ENCODE measurements at places on chromosomes 2 and 18.

DNA sequence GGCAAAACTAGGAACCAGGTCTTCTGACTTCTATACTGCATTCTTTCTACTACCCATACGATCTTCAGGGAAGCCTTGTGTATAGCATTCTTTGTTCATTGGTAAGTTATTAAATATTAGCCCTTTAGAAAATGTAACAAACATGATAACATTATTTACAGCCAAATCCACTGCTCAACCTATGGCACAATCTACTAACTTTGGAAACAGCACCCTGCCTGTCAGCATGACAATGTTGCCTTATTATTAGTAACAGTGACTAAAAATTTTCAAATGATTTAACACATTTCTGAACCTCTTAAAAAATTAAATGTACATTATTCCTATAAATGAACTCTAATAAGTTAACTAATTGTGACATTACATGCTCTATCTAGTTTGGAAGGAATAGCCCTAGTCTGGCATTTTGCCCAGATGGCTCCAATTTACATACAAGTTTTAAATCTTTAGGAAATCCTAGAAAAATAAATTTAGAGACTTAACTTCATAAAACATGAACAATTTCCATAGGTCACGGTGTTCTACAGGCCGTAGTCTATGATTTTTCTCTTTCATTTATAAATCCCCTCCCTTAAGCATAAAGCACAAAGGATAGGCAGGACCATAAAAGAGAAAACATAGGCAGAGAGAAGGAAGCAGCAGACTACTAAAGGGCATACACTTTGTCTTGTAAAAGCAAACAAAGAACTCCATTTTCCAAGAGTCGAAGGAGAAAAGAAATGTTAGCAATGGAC lies 33.7 kb downstream of the YES1 start:
- no peak for DNase-seq

DNA sequence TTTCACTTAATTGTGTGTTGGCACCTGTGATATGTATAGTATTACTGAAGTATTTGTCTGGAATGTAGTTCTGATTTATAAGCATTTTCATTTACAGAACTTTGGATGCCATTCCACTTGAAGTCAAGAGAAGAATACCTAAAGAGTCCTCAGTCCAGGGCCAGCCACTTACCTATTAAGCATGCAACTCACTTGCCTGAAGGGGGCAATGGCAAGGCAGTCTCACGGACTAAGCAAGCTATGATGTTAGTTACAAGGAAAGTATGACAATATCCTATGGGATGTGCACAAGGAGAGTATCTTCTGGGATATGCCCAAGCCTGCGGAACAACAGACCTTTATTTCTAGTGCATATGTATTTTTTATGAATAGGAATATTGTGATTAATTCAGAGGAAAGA lies 369.4 kb upstream of the GCFC2 start:
- DNase-seq, result no peak

GRCh38 chr2:233034091-233034882 lies 1.8 kb downstream of the NEU2 start:
- DNase-seq, result no peak

GRCh38 chr18:79576686-79577351 lies 102.8 kb upstream of the CTDP1 start:
- peak; percentile 69 for DNase-seq

DNA sequence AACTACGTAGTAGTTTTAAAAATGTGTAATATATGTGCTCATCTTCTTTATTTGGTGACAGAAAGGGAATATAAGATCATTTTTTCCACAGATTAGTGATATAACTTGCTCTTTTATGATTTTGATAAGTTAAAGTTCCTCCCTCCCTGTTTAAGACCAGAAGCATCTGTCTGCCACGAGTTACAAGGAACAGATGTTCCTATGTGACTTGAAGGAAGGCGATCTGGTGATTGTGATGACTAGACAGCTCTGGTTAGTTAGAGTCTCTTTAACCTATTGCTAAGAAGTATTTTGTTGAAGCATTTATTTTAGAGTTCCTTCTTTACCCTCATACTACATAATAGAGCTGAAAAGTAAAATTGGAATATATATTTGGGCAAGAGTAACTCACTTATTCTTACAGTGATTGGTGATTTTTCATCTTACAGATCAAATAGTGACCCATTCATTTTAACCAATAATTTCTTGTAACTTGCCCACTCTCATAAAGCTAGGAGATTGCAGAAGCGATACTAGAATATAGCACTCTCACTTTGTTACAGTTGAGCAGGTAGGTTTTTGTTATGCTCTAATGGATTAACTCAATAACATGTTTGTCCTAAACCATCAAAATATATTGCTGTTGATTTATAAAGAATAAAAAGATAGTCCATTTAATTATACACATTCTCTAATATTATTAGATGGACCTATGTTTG lies 218.7 kb downstream of the SLC4A10 start:
- DNase-seq, result no peak

DNA sequence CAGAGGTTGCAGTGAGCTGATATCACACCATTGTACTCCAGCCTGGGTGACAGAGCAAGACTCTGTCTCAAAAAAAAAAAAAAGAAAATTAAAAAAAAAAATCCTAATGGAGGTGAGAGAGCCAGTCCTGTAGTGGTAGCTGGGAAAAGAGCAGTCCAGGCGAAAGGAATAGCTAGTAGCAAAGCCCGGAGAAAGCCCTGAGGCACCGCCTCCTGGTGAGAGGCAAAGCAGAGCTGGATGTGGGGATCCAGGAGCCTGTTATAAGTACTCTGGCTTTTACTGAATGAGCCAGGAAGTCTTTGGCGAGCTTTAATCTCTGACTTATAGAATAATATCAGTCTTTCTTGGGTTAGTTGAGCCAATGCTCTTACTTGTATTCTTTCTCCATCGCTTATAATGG lies 6.6 kb upstream of the KLHL23 start:
- DNase-seq, result no peak

DNA sequence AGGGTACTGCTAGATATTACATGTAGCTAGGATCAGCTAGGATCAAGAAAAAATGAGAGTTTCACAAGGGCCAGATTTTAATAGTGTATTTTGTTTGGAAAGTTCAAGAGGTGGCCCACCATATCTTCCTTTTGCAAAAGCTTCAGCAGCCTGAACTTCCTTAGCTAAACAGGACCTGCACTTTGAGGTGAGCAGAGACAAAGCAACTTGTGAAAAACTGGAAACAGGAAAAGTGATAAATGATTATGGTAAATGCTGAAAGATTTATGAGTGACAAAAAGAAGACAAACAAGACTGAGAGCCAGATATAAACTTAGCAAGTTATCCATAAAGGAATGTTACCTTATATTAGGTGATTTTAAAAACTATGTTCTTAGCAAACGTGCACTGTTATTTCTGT lies 123.6 kb downstream of the ZNF521 start:
- no peak for DNase-seq

DNA sequence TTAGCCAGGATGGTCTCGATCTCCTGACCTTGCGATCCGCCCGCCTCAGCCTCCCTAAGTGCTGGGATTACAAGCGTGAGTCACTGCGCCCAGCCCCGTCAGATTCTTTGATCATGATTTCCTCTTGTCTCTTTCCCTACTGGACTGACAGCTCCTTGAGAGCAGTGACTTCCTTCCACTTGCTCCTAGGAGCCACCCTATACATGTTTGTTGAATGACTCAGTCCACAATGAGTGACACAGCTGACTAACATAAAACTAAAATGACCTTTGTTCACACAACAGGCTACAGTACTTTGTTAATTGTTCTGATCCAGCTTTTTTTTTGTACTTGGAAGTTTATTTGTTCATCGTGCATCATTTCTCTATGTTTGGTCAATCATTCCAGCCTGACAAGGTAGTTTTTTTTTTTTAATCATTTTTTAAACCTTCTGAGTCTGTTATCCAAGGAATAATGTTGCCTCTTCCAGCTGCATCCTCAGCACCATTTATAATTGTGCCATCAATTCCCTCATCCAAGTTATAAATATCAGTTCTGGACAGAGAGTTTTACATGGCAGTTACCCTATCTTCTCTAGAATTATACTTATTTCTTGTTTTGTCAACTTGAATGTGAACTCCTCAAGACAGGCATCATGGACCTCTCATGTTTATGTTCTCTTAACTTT lies 42.9 kb upstream of the TUBA3E start:
- no peak for DNase-seq

- DNase-seq, result no peak
Observed at GRCh38 chr2:24541621-24542020, 50.6 kb downstream of the NCOA1 start.

GRCh38 chr18:77708826-77709506 lies 459.3 kb downstream of the GALR1 start:
- DNase-seq, result no peak

DNA sequence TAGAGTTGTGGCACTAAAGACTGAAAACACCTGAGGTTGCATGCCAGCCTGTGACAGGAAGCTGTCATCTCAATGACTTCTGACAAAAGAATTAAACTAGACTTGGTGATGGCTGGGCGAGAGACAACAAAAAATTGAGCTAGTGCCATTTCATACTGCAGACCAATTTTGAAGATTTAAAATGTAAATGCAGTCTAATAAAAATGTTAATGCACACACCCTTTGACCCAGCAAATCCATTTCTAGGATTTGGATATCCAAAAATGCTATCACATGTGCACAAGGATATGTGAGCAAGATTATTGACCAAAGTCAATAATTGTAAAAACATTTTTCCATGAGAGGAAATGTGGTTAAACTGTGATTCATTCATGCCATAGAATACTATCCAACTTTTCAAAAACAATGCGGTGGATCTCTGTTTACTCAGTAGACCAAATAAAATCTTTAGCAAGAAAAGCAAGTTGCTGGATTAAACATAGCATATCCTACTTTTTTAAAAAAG lies 5.6 kb downstream of the FBXO36 start:
- DNase-seq, result no peak

DNA sequence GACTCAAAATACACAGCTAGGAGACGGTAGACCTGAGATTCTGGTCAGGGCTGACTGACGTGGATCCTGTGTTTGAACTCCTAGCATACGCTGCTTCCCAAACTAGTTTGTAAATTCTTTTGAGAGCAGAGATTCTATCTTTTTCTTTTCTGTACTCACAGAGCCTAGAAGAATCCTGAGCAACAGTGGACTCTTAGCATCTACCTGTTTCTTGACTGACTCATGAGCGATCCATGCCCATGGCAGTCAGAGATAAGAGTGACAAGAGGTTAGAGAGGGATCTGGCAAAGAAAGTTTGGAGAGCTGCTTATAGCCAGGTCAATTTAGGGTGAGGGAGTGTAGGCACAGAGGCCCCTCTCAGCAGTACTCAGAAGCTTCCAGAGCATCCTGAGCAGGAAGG lies 41.1 kb upstream of the PPP1CB start:
- DNase-seq, result no peak

DNA sequence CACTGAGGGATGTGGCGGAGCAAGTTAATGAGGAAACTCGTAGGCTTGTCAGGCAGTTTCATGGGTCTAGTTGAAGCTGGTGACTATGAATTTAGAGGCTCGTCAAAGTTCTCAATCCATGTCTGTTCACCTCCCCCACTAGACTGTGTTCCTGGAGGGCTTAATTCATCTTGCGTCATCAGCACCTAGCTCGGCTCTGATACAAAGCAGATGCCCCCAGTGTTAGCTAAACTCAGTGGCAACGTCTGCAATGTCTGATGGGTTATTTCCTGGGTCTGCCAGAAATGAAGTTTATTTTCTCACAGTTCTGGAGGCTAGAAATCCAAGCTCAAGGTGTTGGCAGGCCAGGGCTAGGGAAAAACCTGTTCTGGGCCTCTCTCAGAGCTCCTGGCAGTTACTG lies 140.6 kb downstream of the PID1 start:
- DNase-seq, result no peak

GRCh38 chr2:1839066-1839756 lies 94.9 kb upstream of the PXDN start:
- no peak for DNase-seq

DNA sequence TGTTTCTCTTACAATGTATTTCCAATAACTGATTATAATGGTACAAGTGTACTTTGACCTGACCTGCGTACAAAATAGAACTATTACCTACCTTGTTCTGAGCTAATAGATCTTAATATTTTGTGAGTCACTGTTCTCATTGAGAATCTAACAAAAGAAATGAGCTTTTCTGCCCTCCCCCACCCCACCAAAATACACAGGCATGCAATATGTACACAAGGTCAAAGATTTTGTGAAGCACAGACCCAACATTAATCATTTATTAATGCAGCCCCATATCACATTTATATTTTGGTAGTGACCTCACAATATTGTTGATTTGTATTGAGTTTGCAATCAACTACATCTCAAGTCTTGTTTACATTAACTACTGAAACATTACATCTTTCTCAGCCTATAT lies 86.5 kb downstream of the CDH20 start:
- DNase-seq, result no peak

- no peak for DNase-seq
Observed at GRCh38 chr2:68645523-68645922, 2.1 kb downstream of the PROKR1 start.

GRCh38 chr2:62705859-62706720 lies 577 bp downstream of the EHBP1 start:
- DNase-seq, result peak; percentile 40
